ENCODE measurements at places on chromosomes 7 and 10.

- DNase-seq, result no peak
Measured at GRCh38 chr7:91852263-91852741, 28.2 kb downstream of the MTERF1 start.

- DNase-seq, result no peak
Measured at GRCh38 chr10:17668435-17669184, 24.7 kb downstream of the STAM start.

DNA sequence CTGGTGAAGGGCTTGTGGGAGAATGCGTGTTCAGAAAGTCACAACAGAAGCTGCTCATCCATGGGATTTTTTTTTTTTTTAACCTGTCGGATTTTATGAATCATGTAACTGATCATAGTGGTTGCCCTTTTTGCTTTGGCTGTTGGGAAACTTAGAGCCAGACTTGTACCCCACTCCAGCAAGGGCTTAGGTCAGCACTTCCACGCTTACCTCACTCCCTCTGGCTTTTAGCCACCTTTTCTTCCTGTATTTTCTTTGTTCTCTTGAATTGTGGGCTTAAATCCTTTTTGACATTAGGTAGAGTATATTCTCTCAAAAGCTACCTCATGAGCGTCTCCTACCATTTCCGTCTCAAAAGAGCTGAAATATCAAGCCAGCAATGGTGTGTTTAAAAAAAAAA, 113.6 kb upstream of the BTBD16 start:
- no peak for DNase-seq

DNA sequence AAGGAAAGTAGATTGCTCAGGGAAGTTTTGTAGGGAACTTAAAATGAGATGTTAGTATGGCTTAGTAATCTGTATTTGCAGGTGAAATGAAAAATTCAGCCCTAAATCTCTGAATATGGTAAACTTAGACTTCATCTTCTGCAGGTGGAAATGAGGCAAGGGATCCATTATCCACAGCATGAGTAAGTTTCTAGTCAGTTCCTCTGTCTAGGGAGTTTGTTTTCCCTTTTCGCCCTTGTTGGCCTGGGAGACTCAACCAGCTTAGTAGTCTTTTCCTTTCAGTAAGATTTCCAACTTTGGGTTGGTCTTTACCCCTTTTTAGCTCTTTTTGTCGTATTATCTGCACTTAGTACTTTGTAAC, 65.6 kb downstream of the ZEB1 start:
- DNase-seq, result no peak

DNA sequence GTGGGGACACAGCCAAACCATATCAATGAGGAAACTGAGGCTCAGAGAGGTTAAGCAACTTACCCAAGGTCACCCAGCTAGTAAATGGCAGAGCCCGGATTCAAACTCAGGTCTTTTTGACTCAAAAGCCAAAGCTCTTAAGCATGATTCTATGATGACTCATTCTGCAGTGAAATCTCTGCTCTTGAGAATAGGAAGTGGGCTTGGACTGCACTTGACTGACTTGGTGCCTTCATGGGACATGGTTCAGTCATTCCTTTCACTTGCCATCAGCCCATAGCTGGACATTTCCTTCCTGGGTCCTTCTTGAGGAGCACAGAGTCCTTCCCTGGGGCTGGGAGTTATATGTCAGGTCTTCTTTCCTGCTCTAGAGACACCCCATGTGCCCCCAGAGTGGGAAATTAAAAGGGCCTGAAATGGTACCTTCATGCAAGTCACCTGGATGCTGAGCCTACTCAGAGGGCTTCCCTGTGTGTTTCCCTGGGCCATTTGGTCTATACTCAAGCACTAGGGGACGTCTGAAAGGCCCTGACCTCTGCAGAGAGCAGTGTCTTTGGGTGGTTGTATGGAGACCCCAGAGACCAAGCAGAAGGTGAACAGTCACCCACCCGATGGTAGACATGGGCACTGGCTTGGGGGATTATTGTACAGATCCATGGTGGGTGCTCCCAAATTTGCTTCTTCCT, 62.4 kb upstream of the SDK1 start:
- no peak for DNase-seq

- DNase-seq, result no peak
Measured at GRCh38 chr10:133459454-133460207, 5.9 kb downstream of the SCART1 start.

GRCh38 chr10:102603946-102604345, 40.3 kb upstream of the TRIM8 start:
- DNase-seq, result no peak

DNA sequence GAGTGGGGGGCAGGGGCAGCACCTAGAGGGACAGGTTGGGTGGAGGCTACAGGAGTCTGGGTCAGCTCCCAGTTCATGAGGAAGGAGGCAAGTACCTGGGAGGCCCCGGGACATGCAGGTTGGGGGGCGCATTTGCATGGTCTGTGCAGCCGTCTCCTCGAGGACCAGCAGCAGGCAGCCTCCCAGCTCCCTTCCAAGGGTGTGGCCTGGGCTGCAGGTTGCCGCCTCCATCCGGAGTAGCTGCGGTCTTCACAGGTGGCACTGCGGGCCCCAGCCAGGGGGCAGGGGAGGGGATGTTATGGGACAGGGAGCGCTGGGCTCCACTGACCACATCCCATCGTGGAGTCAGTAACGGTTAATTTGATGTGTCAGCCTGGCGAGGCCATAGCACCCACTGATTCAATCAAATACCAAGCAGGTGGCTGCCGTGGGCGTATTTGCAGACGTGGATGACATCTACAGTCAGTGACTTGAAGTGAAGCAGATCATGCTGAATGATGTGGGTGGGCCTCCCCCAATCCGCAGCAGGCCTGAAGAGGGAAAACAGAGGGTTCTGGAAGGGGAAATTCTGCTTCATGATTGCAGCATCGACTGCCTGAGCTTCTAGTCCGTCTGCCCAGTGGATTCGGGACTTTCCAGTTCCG, 81.6 kb downstream of the PRKAG2 start:
- DNase-seq, result no peak

DNA sequence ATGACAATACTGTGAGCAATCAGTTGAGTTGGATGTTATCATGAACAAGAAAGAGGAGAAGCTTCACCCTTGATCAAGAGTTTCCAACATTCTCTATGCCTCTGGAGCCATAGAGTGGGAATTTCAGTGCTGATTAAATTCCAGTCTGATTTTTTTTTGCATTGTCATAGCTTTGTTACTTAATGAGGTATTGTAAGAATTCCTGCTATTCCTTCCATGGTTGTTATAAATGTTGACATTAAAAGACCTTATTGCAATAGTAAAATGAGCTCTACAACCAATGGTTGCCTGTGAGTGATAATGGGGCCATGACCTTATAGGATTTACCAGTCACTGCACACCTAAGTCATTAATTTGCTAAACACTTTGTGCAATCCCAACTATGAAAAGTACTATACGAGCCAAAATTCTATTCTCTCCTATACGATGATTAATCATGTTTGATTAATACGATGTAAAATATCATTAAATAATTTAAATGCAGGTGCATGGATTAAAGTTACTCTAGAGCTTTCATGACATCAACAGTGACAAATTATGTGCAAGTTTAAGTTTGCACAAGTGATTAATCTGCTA, 353.2 kb upstream of the KLF6 start:
- no peak for DNase-seq

DNA sequence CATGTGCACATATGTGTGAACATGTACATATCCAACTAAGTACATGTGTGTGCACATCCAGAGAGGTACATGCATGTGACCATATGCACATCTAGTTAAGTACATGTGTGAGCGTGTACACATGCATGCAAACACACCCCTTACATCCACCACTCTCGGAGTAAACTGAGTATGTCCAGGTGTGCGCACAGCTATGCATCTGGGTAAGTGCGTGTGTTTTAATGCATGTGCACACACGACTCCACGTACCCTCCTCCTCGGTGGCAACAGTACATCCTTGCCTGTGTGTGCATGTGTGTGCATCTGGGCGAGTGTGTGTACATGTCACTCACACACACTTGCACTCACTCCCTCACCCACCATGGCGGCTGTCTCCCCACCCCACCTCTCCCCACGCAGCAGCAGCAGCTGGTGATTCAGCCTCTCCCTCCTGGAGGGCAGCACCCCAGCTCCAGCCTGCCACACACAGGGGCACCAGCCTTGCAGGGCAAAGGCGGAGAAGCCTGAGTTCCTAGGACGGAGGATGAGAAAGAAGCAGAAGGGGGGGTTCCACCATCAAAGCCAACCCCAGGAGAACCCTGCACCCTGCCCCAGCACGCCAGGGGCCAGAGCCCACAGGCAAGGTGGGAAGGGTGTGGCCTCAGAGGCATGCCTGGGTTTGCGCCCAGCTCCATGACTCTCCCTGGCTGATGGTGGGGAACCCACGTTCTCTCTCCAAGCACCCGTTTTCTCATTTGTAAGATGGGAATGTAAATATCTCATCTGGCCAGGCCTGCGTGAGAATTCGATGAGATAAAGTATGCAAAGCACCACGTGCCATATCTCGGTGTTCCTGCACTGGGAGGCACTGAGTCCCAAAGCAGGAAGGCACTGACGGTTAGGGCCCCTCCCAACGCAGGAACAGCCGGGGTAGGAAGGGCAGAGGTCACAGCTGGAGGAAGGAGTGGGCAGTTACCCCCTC, 27.7 kb upstream of the DNAAF5 start:
- DNase-seq, result no peak

Measured in HAP-1 (cell line).